ENCODE measurements at places on chromosomes 4 and X.

DNA sequence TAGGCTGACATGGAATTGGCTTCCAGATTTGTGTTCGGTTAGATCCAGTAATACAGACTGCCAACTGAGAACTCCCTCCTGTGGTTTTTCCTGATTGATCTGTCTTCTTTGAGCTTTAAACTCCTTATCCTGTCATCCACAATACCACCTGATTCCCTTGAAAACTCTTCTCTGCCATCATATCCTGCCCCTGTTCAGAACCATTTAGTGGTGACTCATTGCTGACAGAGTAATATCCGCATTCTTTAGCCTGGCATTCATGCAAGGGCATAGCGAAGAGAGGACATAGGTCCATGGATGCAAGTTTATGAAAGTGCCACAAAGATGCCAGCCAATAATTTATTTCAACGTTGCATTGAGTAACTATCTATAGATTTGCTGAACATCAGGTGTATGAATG is 76.6 kb downstream of the ITIH6 start:
- no peak for DNase-seq

GRCh38 chr4:47839259-47839658 is 1.4 kb upstream of the CORIN start:
- DNase-seq, result no peak

DNA sequence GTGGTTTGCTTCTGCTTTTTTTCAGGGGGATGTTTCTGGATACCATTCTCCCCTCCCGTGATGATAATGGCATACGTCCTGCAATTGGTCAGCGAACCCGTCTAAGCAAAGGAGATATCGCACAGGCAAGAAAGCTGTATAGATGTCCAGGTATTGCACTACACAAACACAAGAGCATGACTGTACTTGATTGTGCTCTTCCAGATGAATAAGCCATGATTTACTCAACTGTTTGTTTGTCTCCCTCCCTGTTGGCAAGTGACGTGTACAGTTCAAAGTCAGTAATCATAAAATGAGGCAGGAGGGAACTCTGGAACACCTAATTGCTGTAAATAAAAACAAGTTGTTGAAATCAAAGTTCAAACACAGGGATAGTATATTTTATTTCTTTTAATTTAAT is 141.4 kb downstream of the TLL1 start:
- DNase-seq, result peak; percentile 10

DNA sequence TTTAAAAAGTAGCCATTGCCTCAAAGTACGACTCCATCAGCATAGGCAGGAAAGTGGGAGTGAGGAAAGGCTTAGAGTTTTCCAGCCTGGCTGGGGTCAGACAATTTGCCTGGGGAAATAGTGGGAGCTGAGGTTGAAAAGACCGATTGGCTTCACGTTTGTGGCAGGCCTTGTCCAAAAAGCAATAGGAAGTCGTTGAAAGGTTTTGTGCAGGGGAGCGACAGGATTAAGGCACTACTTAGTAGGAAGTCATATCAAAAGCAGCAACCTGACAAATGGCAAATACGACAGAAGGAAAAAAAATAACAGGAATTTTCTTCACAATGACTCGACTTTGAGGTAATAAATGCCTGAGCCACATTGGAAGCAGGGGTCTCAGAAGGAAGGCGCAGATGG is 691 bp upstream of the EREG start:
- no peak for DNase-seq

- no peak for DNase-seq
Observed at GRCh38 chrX:153933748-153934147, 1.1 kb downstream of the NAA10 start.

DNA sequence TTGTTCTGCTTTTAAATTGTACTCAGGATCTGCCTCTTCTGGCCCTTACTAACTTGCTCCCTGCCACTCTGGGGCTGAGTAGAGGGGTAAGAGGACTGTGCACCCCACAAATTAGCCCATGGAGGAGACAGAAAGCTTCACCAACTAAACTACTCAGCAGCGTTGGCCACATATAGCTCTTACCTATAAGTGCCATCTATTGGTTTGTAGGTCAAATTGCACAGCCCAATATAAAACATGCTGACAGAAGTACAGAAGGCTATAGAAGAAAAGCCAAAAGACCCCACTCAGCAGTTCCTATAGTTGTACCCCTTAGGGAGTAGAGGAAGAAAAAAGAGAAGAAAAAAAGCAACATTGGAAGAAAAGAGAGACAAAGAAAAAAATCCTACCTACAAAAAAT is 341.2 kb upstream of the FMR1 start:
- no peak for DNase-seq

DNA sequence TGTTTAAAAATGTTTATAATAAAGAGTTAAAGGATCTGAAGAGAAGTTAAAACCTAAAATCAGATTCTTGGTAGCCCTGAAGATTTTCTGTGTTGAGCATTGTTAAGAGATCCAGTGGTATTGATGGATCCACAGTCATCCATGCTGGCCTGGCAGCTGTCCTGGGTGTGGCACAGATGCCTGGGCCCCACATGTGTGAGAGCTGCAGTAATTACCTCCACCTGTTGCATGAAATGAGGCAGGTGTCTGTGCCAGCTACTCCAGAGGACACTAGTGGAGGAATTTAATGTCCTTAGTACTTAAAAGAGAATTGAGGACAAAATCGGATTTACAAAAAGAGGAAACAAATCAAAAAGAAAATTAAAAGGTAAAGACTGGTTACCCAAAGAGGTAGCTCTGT is 44.0 kb downstream of the MGST2 start:
- DNase-seq, result no peak

- no peak for DNase-seq
Observed at GRCh38 chr4:143163614-143164013, 21.1 kb upstream of the USP38 start.

Measured in urinary bladder (tissue), 4 donors.